ENCODE measurements at places on chromosomes 1 and 21.
A peak's percentile ranks its signal among the peaks of the same experiment; 100 is the strongest.

DNA sequence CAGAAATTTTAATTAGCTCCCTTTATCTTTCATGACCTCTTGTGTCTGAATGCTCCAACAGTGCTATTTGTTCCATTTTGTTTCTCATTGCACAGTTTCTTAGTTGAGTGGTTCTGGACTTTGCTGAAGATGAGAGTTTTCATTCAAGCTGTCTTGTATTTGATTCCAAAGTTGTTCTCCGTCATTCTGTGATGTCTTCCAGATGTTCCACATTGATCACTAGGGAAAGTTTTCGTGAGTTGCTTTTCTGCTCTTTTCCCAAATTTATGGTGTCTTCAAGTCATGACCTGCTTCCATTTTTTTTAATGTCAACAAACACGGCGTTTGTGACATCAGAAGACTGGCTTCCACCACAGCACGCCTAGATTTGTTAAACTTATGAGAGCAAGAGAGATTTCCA is 575.5 kb downstream of the MRPL39 start:
- DNase-seq, result no peak

DNA sequence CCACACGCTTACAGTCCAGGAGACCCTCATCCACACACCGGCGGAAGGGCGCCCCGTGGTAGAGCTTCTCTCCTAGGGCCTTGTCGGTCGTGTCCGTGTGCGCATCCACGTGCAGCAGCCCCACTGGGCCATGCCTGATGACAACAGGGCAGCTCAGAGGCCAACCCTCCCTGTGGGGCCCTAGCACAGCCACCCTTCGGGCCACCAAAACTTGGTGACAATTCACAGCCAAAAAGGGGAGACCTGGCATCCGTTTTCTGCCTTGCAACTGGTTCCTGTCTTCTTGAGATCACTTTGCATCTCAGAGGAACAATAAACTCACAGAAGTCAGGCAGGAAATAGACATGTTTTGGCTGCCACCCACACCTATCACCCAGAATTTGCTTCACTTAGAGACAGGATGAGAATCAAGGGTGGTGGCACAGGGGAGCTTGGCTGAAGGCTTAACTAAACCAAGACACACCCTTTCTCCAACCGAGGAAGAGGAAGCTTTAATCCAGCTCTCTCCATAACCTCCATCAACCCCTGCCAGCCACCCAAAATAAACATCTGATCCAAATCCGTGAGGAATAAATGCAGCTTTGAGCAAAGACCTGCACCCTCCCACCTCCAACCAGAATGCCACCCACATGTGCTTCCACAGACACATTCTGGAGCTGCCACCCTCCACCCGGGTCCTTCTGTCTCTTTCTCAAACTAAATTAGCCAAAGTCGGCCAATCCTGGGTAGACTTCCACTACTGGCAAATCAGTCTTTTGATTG is 5.7 kb downstream of the AGMAT start:
- no peak for DNase-seq

- DNase-seq, result no peak
These were observed 126.8 kb upstream of the EDN2 start for GRCh38 chr1:41611068-41611931.

DNA sequence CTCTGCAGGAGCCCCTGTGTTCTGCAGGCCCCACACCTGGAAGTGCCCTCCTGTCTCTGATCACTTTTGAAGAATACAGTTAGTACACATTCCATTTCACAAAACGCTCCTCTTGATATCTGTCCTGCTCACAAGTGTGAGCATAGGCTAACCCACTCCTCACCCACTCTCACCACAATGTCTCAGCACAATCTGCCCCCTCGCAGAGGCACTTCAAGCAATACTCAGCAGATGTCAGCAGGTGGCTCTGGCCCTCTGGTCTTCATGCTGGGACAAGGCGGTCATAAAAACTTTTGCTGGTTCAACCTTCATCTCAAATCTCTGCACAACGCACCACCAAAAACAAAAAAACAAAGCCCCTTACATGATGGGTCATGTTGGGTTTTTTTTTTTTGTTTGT is 671.2 kb downstream of the MATN1 start:
- DNase-seq, result no peak

DNA sequence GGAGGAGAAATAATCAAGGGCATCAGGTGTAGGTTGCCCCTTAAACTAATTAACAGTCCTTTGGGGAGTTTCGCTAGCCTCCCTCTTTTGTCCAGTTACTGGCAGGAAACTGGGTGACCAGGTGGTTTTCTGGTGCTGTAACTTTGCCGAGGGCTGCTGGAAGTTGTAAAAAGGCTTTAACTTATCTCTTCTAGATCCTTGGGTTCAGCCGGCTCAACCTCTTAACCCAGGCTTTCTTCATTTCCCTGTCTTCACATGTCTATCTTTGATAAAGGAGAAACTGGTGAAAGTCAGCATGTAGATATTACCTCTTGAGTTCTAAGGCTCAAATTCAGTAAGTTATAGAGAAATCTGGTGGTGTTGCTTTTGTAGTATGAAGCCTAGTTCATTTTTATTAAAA is 289.7 kb upstream of the NRIP1 start:
- DNase-seq, result no peak

GRCh38 chr1:65141394-65141793 is 6.6 kb upstream of the AK4 start:
- DNase-seq, result no peak

DNA sequence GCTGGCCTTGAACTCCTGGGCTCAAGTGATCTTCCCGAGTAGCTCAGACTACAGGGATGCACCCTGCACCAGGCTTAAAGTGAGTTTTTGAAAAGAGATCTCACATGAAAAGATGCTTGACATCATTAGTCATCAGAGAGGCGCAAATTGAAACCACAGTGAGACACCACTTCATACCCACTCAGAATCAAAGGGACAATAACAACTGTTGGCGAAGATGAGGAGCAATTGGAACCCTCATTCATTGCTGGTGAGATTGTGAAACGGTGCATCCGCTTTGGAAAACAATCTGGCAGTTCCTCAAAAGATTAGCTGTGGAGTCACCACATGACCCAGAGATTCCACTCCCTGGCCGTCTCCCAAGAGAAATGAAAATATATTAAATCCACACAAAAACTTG is 122.3 kb downstream of the PGBD5 start:
- peak; percentile 12 for DNase-seq

GRCh38 chr1:12711536-12711935 is 4.4 kb upstream of the AADACL3 start:
- DNase-seq, result no peak
